Fibroblast of the aortic adventitia (primary cell): ENCODE measurements at places on chromosomes 1 and 21. TPM values are rescaled to one million over a fixed set of nuclear protein-coding genes. Genes with fewer than 3 reads are reported as not detected.

- DNase-seq = no peak
Measured at GRCh38 chr21:42397746-42398394, 2.0 kb upstream of the TMPRSS3 start.

- peak; percentile 67 for DNase-seq
Measured at GRCh38 chr1:164608651-164609057, 49.7 kb downstream of the PBX1 start.

DNA sequence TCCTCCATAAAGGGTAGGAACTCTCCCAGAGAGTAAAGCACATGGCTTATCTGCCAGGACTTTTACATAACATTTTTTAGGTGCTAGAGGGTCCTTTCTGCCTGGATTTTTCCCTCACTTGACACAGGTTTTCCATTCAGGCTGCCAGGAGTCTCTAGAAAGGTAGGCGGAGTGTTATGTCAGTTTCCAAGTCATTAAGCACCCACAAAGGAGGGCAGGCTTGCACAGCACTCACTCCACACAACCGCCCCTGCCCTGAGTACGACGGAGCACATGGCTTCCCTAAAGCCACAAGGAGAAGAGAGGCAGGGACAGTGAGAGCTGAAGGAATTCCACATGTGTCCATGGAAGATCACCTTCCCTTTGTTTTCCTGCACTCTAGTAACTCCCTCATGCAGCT is 55.7 kb downstream of the CAPZB start:
- DNase-seq = peak; percentile 48

DNA sequence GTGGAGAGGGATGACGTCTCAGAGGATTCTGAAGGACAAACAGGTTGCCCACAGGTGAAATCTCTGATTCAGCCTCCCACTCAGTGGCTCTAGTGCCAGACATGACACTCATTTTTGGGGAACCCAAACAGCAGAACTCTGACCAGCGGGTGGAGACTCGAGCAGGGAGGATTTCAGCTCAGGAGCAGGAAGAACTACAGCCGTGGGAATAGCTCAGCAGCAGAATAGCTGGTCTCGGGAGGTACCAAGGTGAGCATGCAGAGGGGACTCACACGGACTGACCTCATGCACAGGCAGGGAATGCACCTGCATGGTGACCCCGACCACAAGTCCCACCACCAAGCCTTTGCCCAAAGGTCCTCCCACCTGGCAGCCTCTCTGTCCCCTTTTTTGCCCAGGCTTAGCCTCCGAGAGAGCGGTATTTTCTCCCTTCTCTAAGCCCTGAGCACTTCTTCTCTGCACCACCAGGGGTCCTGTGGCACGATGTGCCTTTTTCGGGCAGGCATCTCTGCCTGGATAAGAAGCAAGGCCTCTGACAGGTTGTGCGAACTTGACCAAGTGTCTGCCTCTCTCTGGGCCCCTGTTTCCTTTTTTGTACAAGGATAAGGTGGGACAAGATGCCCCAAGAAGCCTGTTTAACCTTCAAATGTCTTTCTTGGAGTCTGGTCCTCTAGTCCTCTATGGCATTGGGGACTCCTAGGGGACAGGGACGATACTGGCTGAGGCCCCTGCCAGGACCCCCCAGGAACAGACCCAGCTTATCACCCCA is 8.8 kb upstream of the FGR start:
- DNase-seq = peak; percentile 70

GRCh38 chr1:9495854-9496374 is 43.4 kb upstream of the SLC25A33 start:
- DNase-seq = no peak

RCSD1 gene
- total RNA-seq = 0.57 TPM in 1 of 2 replicates, not detected in the other

CYP4A11 gene
- not detected in 2 replicates for total RNA-seq

KRTAP13-2 gene
- total RNA-seq = not detected in 2 replicates

MYBPH gene
- total RNA-seq = 0.08 TPM in 1 of 2 replicates, not detected in the other

DNA sequence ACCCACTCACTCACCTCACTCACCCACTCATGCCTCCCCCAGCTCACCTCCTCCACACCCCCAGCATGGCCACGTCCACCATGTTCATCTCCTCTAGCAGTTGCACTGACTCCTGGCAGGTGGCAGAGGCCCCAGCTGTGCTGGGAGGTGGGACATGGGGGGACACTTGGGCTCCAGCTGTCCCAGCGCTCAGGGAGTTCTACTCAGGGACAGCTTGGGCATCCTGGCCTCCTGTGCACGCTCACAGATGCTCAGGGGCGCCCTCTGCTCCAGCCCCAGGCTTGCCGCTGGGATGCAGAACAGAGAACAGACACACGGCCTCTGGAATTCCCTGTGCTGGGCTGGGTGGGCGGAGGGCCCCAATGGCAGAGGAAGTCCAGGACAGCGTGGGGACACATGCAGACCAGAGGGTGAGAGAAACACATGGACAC is 5.2 kb downstream of the KRTAP10-8 start:
- no peak for DNase-seq

ZFP69 gene
- total RNA-seq = 1.7 and 3.4 TPM in 2 replicates

- DNase-seq = no peak
Measured at GRCh38 chr1:82139751-82140468, 339.2 kb downstream of the ADGRL2 start.

TSPEAR gene
- 0.08 TPM in 1 of 2 replicates, not detected in the other for total RNA-seq

ALG14 gene
- 1.2 and 2.4 TPM in 2 replicates for total RNA-seq

DNA sequence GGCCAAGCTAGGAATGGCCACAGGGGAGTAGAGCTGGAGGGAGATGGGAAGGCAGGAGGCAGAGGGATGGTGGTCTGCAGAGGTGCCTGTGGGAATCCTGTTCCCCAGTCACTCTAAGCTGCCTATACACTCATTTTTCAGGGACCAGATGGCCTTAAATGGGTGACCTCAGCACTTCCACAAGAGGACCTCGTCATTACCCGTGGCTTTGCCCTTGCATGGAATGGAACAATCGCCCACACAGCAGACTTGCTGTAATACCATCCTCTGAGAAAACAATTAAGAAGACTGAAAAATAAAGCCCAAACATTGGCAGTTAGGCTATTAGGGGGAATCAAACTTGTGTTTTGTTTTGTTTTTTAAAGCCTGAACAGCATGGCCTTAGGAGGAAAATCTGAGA is 12.9 kb upstream of the TNN start:
- DNase-seq = no peak

GRCh38 chr21:25734654-25734903 is 125 bp downstream of the ATP5PF start:
- DNase-seq = no peak

DNA sequence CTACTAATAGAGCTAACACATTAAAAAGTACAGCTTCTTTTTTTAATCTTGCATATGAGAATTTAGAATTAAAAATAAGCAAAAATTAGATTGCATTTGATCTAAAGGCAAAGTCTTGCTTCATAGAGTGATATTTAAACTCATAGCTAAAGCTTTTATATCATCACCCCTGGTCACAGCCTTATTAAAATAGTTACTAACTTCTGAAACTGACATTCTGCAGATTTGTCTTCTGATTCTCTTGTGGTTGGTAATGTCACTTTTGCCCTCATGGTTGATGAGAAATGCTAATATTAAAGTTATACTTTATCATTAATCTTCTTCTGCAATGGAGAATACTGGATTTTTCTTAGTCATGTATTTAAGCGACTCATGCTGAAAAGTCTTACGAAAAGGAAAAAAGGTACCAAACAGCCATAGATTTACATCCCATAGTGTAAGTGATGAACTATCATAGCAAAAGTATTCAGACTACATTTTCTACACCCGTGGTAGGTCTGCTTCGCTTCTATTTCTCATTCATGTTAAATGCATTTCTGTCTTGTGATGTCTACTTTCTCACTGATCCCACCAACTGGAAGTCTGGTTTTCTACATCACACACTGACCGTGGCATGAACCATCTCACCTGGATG is 330.5 kb upstream of the B3GALT2 start:
- DNase-seq = no peak

LCE1A gene
- not detected in 2 replicates for total RNA-seq

RIPPLY3 gene
- total RNA-seq = not detected in 2 replicates

DNA sequence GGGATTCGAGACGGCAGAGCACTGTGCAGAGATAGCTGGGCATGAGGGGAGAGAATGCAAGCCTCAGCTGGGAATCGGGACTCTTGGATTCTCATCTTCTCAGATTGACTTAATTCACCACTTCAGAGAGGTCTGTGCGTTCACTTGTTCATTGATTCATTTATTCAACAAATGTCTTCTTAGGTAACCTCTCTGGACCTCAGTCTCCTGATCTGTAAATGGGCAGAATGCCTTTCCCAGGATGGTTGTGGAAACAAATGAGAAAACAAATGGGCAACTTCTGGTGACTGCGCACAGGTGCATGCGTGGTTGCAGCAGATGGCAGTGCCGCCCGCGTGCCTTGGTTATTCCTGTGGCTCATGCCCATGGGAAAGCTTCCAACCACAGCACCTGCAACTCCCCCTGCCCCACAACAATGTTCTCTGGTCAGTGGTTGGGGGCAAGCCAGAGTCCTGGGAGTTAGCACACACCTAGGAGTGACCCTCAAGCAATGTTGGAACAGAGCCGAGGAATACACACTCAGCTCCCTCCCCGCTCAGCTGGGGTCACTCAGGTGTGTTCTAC is 110.1 kb upstream of the RUNX3 start:
- DNase-seq = no peak

IFNLR1 gene
- 0.36 TPM in 1 of 2 replicates, not detected in the other for total RNA-seq

GRCh38 chr21:42861311-42861847 is 18.0 kb downstream of the WDR4 start:
- no peak for DNase-seq

DNA sequence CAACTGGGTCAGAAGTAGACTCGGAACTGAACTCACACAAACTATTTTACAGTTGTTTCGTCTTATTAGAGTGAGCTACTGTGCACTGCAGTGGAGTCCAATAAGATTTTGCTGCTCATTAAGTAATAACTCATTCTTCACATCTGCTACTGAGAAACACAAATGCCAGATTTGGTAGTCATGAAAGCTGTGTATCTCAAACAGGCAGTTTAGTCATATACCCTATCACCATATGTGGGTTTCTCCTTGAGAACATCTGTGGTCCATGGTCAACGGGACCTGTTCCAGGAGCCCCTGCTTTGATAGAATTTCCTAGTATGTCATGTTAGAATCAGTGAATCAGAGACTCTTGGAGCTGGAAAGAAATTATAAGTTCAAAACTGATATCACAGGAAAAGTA is 60.4 kb downstream of the ALG14 start:
- peak; percentile 80 for DNase-seq

EFNA1 gene
- 0.16 and 0.54 TPM in 2 replicates for total RNA-seq

HAO2 gene
- total RNA-seq = not detected in 2 replicates

BACH1 gene
- 81.3 and 86.9 TPM in 2 replicates for total RNA-seq

GRCh38 chr1:201999625-202000238 is 10.7 kb upstream of the ELF3 start:
- DNase-seq = peak; percentile 51

DNA sequence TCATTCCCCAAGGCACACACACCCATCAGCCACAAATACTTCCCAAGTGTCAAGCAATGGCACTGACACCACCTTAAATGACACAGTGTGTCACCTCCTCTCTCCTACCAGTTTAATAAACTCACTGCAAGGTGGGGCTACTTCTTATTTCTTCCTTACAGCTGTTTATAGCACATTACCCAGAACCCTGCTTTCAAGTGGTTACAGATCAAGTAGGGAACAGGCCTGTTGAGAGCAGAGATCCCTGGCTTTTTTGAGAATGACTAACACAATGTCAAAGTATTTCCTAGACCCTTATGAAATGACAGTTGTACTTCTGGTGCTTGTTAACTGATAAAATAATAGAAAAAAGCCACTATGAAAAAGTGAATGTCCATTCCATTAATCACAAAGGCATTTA is 19.8 kb downstream of the ZBTB17 start:
- peak; percentile 49 for DNase-seq

TNFAIP8L2 gene
- total RNA-seq = not detected in 2 replicates

GRCh38 chr1:218755128-218755527 is 410.0 kb downstream of the TGFB2 start:
- DNase-seq = no peak

TCHH gene
- 0.09 TPM in 1 of 2 replicates, not detected in the other for total RNA-seq

- peak; percentile 25 for DNase-seq
Measured at GRCh38 chr1:100404821-100405220, 52.5 kb downstream of the CDC14A start.

DNA sequence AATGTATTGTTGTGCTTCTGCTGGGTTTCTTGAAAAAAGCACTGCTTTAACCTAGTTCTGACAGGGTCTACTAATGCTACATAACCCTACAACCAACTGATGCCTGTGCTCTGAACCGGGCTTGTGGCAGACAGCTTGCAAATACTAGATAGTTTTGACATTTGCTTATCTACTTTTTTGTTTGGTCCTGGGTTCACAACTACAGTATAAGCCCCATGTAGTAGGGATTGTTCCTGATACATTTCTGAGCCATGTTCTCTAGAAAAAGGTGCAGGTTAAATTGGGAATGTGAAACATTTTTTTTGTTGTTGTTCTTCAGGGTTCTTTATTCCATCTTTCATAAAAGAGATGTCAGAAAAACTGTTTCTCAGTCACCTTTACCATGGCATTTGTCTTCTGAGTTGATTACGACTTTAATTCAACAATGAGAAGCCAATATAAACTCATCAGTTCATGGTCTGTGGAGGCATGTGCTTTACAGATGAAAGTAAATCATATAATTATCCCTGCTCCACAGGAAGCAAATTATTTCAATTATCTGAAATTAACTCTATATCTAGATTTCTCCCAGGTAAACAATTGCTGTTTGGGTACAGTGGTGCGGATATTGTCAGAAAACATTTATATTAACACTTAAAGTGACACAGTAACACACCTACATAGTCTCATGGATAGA is 22.0 kb downstream of the OLFM3 start:
- no peak for DNase-seq

CDA gene
- total RNA-seq = 0.27 TPM in 1 of 2 replicates, not detected in the other

- DNase-seq = no peak
Measured at GRCh38 chr21:35399706-35400105, 350.6 kb upstream of the RUNX1 start.

- DNase-seq = no peak
Measured at GRCh38 chr1:182050481-182051448, 10.7 kb downstream of the ZNF648 start.

DNA sequence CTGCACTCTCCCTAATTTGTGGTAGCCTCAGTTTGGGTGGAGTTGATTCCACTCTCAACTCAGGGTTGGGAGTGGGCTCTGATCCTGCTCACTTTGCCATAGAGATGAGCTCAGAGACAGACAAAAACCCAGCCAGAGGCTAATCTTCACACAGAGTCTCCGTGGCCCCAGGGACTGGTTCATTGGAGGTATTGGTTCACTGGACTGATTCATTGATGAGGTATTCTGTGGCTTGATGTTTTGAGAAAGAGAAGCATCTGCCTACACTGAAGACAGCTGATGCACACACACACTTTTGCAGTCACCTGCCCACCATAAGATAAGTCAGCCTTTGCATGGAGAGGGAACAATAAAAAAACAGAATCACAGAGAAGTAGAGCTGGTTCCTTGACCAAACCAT is 183.8 kb downstream of the AJAP1 start:
- DNase-seq = no peak
